ENCODE measurements at places on chromosomes 13 and 19.

GRCh38 chr13:43239275-43239840, 216.0 kb downstream of the DNAJC15 start:
- no peak for ATAC-seq

DNA sequence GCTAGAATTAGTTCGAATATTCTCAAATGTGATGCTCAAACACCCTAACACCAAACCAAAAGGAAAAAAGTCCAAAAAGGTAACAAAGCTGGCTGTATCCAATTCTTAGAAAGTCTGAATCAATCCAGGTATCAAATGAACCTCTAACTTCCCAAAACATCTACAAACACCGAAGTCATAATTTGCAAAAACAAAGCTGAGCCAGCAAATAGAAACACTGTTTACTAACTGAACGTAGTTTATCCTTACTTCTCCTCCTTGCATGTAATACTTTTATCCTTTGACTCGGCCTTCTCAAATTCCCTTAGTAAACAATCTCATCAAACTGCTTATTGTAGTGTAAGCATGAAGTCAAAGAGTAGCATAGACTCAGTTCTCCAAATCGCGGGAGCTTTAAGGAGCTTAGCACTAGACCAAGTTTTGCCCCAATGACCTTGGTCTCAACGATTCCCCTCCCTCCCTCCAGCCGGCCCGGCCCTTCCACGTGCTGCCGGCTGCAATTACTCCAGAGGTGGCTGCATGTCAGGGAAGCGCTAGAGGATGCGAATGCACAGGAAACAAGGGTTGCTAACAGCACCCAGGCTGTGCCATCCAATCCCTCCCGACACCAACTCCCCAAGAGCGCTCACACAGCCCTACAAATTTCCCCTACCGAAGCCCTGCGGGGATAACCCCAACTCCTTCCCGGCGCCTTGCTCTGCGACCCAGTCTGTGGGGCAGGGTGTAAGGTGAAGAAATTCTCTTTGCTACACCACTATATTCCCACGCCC, 693 bp downstream of the XPO4 start:
- peak; percentile 27 for ATAC-seq

DNA sequence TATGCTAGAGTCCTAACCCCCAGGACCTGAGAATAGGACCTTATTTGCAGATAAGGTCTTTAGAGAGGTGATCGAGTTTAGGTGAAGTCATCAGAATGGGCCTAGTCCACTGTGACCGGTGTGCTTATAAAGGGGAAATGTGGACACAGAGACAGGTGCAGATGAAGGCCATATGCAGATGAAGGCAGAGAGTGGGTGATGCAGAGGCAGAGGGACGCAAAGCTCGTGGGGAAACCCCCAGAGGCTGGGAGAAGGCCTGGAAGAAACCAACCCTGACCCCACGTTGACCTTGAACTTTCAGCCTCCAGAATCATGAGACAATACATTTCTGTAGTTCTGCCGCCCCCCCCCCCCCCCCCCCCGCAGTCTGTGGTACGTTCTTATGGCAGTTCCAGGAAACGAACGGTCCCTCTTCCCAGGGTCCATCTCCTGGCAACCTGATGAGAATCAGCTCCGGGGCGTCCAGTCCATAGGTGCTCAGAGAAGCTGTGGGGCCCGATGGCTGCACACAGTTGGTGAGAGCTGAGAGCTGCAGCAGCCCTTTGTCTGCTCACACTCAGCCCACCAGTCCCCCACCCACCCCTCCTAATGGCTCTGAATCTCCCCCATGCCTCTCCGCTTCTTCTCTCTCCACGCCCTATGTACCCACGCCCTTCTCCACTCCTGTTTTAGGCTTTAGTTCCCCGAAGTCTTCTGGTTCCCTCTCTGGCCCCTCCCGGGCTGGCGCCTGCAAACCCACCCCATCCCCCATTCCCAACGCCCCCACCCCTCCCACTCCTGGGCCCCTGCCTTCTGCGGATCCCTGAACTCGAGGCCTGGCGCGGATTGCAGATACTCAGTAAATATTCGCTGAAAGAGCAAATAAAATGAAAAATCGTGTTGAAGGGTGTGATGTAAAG, 218.3 kb upstream of the MAB21L1 start:
- no peak for ATAC-seq

GRCh38 chr13:62320129-62321108, 904.8 kb upstream of the PCDH20 start:
- ATAC-seq: no peak

- ATAC-seq: no peak
These were observed 121.8 kb upstream of the VSTM2B start for GRCh38 chr19:29404015-29404414.

- no peak for ATAC-seq
These were observed 13.2 kb downstream of the EHD2 start for GRCh38 chr19:47726467-47726866.

DNA sequence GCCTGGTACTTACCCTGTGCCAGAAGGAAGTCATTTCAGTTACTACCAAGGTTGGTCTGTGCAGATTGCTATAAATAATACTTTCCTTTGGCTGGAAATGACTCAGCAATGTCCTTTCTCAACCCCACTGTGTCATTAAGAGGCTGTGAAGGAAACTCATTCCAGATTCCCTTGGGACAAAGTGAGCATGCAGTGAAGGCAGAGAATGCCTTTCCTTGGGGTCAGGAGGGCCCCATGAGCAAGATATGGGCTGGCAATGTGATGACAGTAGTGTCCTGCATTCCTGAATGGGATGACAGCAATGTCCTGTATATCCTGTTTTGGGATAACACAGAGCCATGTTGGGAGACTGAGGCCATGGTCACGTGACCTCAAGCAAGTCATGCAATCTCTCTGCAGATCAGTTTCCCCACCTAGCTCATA, 213.1 kb upstream of the TMTC4 start:
- ATAC-seq: no peak

DNA sequence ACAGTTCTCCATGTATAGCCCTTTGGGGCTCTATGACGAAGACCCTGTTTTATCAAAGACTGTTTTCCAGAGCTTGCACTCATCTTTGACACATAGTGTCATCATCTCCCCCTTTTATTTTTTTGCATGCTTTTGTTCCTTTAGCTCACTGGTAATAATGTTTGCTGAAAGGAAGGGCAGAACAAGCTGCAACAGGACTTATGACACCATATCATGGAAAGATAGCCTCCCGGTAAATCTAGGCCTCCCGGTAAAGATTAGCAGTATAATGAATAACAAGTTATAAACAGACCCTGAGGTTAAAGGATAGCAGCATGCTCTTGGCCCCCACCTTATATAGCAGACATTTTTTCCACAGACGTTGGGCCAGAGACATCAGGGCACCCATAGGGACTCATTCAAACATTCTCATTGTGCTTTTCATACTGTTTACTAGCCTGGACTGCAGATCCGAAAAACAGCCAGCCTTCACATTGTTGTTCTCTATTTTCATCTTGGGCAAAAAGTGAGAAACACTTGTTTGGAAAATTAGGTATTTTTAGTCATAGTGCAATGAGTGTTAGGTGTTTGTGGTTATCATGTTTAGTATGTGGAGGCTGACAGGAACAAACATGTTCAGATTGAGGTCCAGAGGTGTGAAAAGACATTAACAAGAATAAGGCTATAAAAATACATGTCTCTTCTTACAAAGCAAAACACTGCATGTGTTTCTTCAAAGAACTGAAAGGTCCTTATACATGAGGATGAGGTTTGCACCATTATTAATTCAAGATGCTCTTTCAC, 136.9 kb upstream of the SPRY2 start:
- ATAC-seq: no peak

DNA sequence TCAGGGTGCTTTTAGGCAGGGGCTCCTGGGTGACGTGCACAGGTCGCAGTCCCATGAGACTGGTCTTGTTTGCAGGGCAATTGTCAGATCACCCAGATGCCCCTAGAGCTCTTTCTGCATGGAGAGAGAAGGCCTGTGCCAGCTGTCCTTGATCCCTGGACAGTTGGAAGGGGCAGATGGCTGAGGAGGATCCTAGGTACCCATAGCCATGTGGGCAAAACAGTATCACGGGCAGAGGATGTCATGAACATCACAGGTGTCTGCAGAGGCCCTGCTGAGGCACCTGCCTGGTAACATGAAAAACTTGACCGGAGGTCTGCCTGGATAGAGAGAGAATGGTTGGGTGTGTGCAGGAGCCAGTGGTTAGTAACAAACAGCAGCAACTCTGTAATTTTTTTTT, 99.3 kb downstream of the ZNF536 start:
- ATAC-seq: no peak
